A549 treated with GW870086 at 1 μM for 4 hours (cell line): ENCODE measurements at places on chromosomes 6 and 20. TPM values are rescaled to one million over a fixed set of nuclear protein-coding genes. Genes with fewer than 3 reads are reported as not detected.

The FAM83C gene
- 0.06 to 0.14 TPM (median 0.08 TPM) in 5 replicates for total RNA-seq

The HLA-DMB gene
- 1.1 to 2.3 TPM (median 1.4 TPM) in 5 replicates for total RNA-seq

The PARD6B gene
- 2.6 to 3.5 TPM (median 3.2 TPM) in 5 replicates for total RNA-seq

The PNLDC1 gene
- total RNA-seq = 0.07 to 0.08 TPM in 2 of 5 replicates, not detected in the others

The TAAR2 gene
- not detected in 5 replicates for total RNA-seq

The LTA gene
- total RNA-seq = 0.17 to 0.34 TPM in 2 of 5 replicates, not detected in the others

The SLC25A27 gene
- total RNA-seq = 0.44 to 1.3 TPM (median 0.47 TPM) in 5 replicates

The SYCP2L gene
- total RNA-seq = 2.0 to 3.3 TPM (median 2.4 TPM) in 5 replicates

The BIRC7 gene
- 1.4 to 3.3 TPM (median 2.3 TPM) in 5 replicates for total RNA-seq

The VNN1 gene
- total RNA-seq = 0.03 to 0.07 TPM (median 0.05 TPM) in 3 of 5 replicates, not detected in the others
